Stimulated activated CD8-positive, alpha-beta memory T cell treated with anti-CD3 and anti-CD28 coated beads, Interleukin-12 subunit alpha, Interleukin-12 subunit beta, amount 100 ng/mL, for 1 hour (primary cell): ENCODE measurements at places on chromosomes 5 and 9.

GRCh38 chr9:115985657-115986056, 167.9 kb upstream of the PAPPA start:
- DNase-seq = no peak

- no peak for DNase-seq
Observed at GRCh38 chr5:107470295-107470582, 200.5 kb downstream of the EFNA5 start.

GRCh38 chr9:124598048-124598447, 90.8 kb upstream of the NR5A1 start:
- no peak for DNase-seq

DNA sequence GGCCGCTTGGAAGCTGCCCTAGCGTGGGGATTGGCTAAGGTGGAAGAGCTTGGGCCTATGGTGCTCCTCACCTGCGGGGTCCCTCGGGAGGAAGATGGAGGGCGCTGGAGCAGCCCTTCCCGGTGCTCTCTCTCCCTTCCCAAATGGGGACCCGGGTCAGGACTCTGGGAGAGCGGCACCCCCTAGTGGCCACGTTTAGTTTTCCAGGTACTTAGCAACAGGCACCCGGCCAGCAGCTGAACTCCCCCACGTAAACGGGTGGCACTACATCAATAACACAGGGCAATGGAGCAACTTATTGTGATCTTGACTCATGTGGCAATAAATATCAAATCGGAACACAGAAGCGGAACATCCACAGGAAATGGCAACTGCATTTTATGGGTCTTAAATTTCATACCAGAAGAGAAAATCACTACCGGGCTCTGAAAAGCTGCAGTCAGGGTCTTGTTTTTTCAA, 316.6 kb downstream of the AGTPBP1 start:
- DNase-seq = peak; percentile 12

- DNase-seq = no peak
Observed at GRCh38 chr5:128949847-128950546, 15.3 kb upstream of the SLC27A6 start.

GRCh38 chr9:32930486-32930885, 70.9 kb downstream of the APTX start:
- no peak for DNase-seq
